ENCODE measurements at places on chromosomes 12 and 14.
A peak's percentile ranks its signal among the peaks of the same experiment; 100 is the strongest.

DNA sequence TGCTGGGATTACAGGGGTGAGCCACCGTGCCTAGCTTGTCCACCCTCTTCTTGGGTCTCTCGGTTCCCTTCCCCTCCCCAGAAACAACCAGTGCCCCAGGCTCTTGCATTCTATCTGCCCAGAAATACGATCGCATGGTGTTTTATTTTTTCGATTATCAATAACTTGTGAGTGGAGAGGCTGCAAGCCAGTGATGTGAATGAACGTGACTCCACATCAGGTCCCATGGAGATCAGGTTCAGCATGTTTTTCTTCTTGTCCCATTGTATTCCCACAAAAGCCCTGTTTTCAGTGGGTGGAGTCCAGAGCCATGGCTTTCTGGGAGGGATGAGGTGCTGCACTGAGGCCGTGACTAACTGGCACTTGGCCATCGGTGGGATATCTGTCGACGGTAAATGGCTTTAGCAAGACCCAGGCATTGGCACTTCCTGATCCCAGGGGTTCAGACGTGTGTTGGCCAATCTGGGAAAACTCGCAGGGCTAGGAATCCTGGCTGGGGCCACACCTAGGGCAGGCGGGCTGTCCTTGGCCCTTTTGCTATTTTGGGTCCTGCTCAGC, 12.7 kb upstream of the HNF1A start:
- no peak for DNase-seq

DNA sequence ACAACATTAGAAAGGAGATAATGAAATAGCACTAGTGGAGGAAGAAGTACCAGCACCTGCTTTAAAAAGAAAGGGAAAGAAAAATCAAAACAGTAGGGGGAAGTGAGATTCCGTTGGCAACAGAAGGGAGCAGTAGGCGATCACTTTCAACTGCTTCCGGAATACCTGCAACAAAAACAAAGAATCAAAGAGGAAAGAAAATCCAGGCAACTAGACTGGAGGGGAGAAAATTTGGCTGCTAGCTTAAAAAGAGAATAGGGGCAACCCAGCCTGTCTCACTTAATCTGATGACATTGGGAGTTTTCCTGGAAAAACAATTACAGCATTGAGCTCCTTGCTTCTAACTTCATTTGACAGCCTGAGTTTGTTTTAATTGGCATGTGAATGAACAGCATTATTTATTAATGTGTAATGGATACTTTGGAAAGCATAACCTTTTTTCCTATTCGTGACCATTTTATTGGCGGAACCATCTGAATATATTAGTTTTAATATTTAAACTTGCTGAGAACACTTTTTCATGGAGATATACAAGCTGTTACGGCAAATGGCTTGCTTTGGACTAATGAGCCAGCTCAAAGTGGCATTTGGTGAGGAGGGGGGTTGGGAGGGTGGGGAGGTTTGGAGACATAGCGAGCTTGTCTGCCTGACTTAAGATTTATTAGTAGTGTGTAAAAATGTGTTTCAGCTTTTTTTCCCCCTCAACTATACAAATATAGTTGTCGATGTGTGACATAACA, 2.5 kb upstream of the DACT1 start:
- no peak for DNase-seq

GRCh38 chr12:27838543-27839185, 58.6 kb upstream of the MANSC4 start:
- no peak for DNase-seq

GRCh38 chr14:34081101-34081575, 130.3 kb upstream of the EGLN3 start:
- no peak for DNase-seq

DNA sequence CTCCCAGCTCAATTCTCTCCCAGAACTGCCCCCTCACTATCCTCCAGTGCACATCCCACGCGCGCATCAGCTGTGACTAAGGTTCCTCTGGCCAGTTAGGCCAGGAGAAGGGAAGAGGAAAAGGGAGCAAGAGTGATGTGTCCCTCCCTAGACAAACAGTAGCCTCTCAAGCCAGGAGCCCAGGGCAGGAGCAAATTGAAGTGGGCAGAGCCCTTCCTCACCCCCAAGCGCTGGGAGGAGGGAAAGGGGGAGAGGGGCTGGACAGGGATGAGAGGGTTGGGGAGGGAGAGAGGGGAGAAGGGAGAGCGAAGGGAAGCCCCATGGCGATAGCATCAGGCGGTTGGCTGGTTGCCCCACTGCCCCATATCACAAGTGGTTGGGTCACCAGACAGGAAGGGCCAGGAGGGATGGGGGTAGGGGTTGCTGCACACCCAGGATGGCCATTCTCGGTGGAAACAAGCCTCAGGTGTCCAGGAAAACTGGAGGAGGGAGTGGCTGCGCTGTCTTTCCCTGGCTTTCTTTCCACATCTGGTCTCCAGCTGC, 1.1 kb downstream of the CD63 start:
- DNase-seq = no peak

DNA sequence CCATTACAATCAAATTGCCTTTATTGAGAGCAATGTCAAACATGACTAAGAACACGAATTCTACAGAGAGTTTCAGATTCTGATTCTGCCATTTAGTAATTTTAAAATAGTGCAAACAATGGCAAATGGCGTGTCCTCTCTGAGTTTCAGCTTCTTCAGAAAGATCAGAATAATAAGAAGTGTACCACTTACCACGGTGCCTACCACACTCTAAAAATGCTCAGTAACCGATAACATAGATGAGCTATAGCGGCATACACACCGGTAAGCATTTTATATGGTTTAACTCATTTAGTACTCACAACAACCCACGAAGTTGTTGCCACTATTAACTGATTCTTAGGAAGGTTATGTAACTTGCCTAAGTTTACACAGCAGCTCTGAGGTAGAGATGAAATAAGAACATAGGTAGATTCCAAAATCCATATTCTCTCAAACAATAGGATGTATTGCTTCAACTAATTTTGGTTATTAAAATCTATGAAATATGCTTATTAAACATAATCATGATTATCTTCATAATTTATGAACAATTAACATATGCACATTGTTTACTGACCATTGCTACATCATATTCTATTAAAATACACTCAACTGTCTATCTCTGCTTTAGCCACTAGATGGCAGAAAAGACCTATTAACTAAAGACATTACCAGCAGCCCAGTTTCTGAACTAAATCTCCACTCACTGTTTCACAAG, 38.3 kb downstream of the SLC6A15 start:
- DNase-seq = peak; percentile 13

- DNase-seq = no peak
Measured at GRCh38 chr14:79573486-79573885, 637.8 kb downstream of the DIO2 start.

DNA sequence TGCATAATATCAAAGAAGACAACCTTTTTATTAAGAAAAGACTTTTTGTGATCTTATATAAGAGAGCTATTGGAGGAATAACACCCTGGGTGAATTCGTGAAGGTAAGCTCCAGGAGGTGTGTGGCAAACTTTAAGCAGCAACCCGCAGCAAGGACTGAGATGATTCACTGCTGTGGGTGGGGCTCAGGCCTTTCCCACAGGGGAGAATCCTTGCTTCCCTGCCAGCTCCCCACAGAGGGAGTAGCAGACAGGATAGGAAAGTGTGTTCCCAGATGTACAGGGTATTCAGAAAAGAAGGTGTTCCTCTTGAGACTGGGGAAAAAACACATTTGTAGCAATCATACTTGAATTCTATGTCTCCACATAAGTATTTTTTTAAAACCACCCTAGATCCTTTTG, 9.2 kb downstream of the NDUFA12 start:
- DNase-seq = no peak

- DNase-seq = no peak
Measured at GRCh38 chr14:22464422-22465142, 124.4 kb downstream of the DAD1 start.

GRCh38 chr12:124157406-124157805, 137.5 kb upstream of the RFLNA start:
- no peak for DNase-seq
